Activated CD8-positive, alpha-beta T cell treated with anti-CD3 and anti-CD28 coated beads, Interleukin-2, amount 10 ng/mL, durations not matched to agents 7 days and 5 days (primary cell): ENCODE measurements at places on chromosomes 2 and 18. TPM values are rescaled to one million over a fixed set of nuclear protein-coding genes. Genes with fewer than 3 reads are reported as not detected.

Gene PROM2
- 0.47 TPM for total RNA-seq

Gene CFC1
- not detected for total RNA-seq

Gene BCL2
- 140 TPM for total RNA-seq

Gene FAM161A
- 4.5 TPM for total RNA-seq

DNA sequence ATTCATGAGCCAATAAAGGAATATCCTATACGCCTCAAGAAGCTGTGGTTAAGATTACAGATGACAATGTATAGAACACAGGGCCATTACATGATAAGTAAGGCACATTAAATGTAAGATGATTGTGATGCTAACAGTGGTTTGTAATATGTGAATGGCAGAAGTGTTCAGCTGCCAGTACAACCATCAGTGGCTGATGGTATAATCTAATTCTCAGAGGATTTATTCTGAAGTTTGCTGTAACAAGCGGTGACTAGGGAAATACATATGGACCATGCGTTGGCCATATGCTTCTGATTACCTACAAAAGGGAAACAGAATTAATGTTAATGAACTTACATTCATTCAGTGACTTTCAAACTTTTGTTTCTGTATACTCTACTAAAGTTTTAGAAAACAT, 750.8 kb upstream of the KLHL29 start:
- H3K4me1 ChIP-seq: no peaks in the 10 kb centered on the region
- DNase-seq: no peak
- H3K36me3 ChIP-seq: no peaks in the 10 kb centered on the region
- no peak overlapping the region for H3K4me3 ChIP-seq
- H3K27ac ChIP-seq: no peak overlapping the region

- DNase-seq: no peak
- no peaks in the 10 kb centered on the region for H3K36me3 ChIP-seq
These were observed 22.7 kb downstream of the BCL11A start for GRCh38 chr2:60530660-60531281.

- H3K4me1 ChIP-seq: no peaks in the 10 kb centered on the region
- H3K27me3 ChIP-seq: peaks cover 10% of the 10 kb centered on the region
- DNase-seq: no peak
- H3K27ac ChIP-seq: no peak overlapping the region
- H3K36me3 ChIP-seq: no peaks in the 10 kb centered on the region
- H3K4me3 ChIP-seq: no peak overlapping the region
These were observed 47.5 kb downstream of the DNER start for GRCh38 chr2:229666811-229667210.

- H3K4me3 ChIP-seq: no peak overlapping the region
- H3K36me3 ChIP-seq: no peaks in the 10 kb centered on the region
- DNase-seq: no peak
- H3K27me3 ChIP-seq: no peaks in the 10 kb centered on the region
These were observed 848.5 kb downstream of the DCDC2C start for GRCh38 chr2:4551691-4552474.

GRCh38 chr2:34734042-34734441, 1134.9 kb upstream of the FAM98A start:
- H3K4me1 ChIP-seq: no peaks in the 10 kb centered on the region
- no peak overlapping the region for H3K4me3 ChIP-seq
- DNase-seq: no peak
- no peaks in the 10 kb centered on the region for H3K27me3 ChIP-seq
- H3K27ac ChIP-seq: no peak overlapping the region
